Myocyte (in vitro differentiated cells): ENCODE measurements at places on chromosomes 2 and 18.

GRCh38 chr2:127622561-127623387 lies 23.2 kb upstream of the GPR17 start:
- no peak for DNase-seq

DNA sequence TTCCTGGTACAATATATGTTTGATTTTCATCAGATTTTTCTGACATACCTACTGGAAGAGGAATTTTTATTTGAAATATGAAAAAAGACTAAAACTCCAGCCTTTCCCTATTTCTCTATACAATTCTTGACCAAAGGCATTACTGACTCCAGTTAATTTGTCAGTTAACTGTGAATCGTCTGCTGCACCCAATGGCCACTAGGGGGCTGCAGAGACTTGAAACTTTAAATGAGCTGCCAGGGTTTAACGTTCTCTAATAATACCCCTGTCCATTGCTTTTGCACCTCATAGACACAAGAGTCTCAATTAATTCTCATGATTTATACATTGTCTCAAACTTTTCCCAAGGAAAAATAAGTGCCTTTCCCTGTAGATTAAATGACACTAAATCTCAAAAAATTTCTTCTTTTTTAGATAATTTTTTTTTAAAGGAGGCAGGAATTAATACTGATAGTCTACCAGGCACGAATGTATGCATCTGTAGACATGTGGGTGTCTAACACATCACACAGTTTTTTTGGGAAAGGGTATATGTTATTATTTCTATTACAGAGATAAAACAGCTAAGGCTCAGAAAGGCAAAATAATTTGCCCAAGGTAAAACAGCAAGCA lies 1.8 kb upstream of the ALK start:
- peak; percentile 77 for DNase-seq

GRCh38 chr2:234368861-234369261 lies 128.0 kb downstream of the ARL4C start:
- no peak for DNase-seq

GRCh38 chr2:23327416-23327815 lies 57.6 kb upstream of the KLHL29 start:
- no peak for DNase-seq

- DNase-seq: no peak
These were observed 204.8 kb downstream of the SMAD2 start for GRCh38 chr18:47725656-47726055.

DNA sequence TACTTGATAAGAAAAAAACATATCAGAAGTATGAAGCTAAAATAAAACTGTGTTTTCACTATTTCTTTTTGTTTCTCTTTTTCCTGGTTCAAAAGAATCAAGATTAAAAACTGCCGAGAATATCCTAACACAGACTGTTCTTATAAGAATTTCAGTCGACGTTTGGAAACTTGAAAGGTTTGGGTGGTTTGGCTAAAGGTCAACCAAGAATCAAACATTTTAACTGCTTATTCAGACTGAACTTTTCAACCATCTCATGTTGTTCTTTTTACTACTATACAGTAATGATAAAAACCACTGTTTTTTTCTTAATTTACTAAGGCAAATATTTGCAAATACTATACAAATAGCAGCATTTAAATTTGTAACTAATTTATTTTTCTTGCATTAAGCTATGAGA lies 308.5 kb upstream of the TFPI start:
- no peak for DNase-seq

DNA sequence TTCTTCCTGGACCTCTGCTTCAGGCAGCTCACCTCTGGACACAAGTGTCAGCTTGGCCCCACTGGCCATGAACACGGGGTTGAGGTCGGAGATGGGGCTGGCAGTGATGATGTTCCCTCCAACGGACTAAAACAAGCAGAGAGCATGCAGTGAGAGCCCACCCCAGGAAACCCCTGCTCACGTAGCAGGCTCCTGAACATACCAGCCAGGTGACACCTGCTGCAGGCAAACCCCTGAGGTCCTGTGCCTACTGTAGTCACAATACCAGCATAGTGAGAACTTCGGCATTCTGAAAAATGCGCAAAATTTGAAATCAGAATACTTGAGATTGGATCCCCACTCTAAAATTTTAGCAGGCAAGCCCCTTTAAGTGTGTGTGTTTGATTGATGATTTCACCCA lies 32.9 kb downstream of the XDH start:
- no peak for DNase-seq

- DNase-seq: no peak
These were observed 71.8 kb upstream of the LTBP1 start for GRCh38 chr2:32874931-32875330.

DNA sequence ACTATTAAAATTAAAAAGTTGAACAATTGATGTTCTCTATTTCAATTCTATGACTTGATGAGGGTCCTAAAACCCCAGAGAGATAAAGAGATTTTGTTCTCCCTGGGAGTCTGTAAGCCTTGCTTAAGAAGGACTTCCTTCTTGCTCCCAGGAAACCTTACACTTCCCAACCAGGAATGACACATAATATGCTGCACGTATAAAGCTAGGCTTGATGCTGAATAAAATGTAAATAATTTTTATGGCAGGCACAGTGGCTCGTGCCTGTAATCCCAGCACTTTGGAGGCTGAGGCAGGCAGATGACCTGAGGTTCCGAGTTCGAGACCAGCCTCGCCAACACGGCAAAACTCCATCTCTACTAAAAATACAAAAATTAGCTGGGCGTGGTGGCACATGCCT lies 27.8 kb downstream of the SPIRE1 start:
- no peak for DNase-seq

- no peak for DNase-seq
These were observed 3.4 kb downstream of the CYP26B1 start for GRCh38 chr2:72144274-72144631.

DNA sequence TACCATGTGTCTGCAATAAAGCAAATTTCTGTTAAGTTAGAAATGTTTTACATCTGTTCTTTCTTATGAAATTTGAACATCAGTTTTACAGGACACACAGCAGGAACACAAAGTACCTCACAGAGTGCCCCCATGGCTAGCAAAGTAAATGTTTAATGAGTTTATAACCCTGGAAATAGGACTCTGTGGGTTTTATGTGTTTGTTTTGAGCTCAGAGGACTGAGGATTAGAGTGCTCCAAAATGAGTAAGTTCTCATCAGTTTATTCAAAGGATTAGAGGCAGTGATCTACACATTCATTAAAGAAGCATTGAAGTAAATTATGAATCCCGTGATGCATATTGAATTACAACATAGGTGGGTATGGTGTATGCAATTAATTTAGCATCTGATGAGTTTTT lies 281.8 kb downstream of the GULP1 start:
- DNase-seq: no peak

DNA sequence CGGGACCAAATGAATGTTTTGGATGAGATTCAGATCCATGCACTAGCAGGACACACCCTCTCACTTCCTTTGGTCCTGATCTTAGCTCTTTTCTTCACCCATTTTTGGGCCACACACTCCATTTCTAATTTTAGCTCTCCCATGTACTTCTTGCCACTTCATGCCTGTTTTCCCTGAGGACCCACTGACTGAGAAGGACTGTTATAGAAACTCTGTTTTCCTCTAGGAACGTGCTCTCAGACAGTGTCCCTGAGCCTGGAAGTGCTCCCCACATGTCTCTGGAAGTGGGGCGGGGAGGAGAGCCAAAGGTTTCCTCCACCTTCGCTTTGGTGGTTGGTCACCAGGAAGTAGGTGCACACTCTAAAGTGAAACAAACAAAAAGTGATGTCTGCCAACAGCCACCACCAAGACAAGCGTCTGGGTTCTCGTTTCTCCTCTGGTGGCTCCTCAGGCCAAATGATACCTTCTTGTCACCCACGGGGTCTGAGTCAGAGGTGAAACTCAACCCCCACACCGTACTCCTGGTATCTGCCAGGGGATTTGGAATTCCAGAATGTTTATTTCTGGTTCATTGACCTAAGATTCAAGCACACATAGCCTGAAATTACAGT lies 74.7 kb downstream of the MERTK start:
- DNase-seq: peak; percentile 38

DNA sequence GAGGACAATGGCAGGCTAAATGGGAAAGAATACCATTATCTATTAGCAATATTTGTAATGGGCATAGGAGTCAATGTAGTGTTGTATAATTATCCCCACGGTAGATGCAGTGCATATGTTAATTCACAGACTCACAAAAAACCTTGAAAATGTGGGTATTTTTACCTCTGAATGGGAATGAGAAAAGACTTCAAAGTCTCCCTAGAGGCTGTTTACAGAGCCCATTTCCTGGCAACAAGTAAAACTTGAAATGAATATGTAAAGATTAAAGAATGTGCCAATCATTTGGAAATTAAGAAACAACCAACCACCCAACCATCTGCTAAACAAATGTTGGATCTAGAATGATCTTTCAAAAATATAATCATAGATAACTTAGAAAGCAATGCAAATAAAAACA lies 27.1 kb downstream of the TRPM8 start:
- DNase-seq: no peak

GRCh38 chr2:99338029-99338585 lies 918 bp downstream of the EIF5B start:
- peak; percentile 12 for DNase-seq

GRCh38 chr2:6297238-6297637 lies 568.5 kb downstream of the CMPK2 start:
- no peak for DNase-seq

DNA sequence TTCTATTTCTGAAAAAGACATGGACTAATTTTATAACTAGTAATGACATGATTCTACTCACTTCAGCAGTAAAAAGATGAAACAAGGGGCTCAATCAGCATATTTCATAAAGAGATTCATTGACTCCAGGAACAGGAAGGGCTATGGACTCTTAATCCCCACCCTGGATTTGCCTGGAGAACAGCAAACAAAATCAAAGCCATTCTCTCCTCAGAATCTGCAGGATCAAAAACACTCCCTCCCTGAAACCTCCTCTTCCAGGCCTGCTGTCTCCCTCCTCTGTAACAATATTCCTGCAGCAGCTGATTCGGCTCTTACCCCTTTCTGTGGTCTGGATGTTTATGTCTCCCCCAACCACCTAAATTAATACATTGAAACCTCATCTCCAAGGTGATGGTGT lies 57.0 kb downstream of the ZC3H8 start:
- no peak for DNase-seq

DNA sequence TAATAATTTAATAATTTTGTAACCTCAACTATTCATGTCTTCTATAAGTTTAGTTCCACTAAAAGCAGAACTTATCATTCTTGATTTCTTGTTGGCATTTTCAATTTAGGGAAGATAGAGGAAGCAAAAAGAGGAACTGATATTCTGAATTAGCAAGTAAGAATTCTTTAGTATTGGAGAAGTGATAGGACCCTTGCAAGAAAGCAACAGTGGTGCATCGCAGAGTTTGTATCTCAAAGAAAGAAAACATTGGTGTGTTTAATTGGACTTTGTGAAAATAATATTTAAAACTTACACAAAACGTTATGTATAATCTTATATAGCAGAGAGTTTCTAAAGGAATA lies 36.5 kb upstream of the TNFRSF11A start:
- DNase-seq: no peak

DNA sequence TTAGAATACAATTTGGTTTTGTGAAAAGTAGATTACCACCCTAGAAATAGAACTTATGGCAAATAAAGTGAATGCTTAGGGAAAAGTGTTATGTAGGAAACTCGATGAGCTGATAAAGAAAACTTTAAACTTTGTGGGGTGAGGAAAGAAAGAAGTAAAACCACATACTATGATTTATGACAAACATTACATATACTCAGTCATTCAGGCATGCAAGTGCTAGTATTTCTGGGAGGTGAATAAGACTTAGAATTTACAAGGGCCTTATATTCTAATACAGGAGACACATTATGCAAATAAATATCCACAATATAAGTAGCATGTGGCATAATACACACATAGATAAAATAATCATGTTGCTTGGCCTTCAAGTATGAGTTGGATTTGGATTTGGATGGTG lies 618.1 kb downstream of the XIRP2 start:
- no peak for DNase-seq

- no peak for DNase-seq
These were observed 127.6 kb upstream of the SERPINE2 start for GRCh38 chr2:224166654-224167053.

DNA sequence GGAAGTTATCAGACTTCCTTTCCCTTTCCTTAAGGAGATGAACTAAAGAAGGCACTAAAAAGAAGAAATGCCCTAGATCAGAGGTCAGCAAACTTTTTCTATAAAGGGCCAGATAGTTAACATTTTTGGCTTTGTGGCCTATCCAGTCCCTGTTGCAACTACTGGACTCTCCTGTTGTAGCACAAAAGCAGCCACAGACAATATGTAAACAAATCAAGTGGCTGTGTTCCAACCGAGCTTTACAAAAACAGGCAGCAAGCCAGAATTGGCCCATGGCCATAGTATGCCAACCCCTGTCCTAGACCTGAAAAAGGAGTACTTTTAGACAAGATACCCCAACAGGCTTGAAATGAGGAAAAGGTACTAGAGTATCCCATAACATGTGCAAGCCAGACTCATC lies 10.9 kb downstream of the NHEJ1 start:
- DNase-seq: no peak

DNA sequence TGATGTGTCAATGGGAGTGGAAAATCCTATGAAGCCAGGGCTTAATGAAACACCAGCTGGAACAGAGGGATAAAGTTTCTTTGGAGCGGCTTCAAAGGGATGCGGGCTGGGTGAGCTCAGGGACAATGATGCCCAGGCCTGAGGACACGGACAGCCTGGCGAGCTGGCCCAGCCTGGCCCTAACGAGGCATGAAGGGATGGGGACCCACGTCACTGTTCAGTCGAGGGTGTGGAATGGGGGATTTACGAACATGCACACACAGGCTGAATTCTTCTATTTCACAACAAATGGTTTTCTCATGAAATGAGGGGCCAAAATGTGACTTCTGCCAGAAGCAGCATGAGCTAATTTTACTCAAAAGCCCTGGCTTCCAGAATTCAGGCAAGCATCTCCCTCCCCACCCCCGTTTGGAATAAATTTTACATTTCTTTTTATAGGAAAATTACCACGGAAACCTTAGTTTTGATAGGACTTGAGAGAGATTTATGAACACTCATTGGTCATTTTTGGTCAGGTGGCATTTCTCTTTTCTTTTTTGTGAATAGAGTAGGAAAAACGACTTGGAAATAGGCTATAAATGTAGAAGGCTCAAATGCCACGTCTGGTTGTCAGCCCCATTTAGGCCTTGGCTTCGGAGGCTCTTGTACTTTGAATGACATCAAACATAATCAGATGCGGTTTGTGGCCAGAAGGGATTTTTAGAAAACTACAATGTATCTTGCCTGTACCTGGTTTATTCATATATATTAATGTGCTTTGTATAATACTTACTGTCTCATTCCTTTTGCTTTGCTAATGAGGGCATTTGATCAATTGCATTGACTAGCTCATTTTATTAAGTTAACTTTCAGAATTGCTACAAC lies 893.8 kb upstream of the CELF4 start:
- no peak for DNase-seq

GRCh38 chr2:105721991-105722511 lies 22.7 kb upstream of the NCK2 start:
- DNase-seq: no peak

GRCh38 chr2:113203901-113204519 lies 30.2 kb downstream of the PSD4 start:
- DNase-seq: peak; percentile 80
